ENCODE measurements at places on chromosomes 2 and 18.

DNA sequence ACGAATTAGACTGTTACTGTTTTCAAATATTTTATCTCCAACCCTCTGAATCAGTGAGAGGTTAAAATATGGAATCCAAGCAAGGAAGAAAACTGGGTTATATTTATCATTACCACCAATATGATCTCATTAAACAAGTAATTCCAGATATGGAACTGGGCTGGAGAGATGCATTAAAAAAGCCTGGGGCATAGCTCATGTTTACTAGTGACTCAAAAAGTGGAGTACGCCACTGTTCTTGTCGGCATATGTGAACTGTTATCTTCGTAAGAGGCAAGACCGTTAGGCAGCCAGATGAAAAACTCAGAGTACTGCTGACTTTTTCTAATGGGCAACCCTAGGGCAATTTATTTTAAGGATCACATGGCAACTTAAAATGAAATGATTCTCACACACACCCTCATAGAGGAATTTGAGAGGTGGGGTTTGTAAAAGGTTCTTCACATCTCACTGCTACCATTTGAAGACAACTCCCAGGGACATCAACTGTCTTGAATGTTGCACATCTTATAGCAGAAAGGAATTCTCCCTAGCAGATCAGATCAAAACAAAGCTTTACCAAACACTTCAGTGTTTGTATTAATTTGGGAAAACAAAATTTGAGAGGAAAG, 105.2 kb upstream of the TFCP2L1 start:
- DNase-seq, result no peak

DNA sequence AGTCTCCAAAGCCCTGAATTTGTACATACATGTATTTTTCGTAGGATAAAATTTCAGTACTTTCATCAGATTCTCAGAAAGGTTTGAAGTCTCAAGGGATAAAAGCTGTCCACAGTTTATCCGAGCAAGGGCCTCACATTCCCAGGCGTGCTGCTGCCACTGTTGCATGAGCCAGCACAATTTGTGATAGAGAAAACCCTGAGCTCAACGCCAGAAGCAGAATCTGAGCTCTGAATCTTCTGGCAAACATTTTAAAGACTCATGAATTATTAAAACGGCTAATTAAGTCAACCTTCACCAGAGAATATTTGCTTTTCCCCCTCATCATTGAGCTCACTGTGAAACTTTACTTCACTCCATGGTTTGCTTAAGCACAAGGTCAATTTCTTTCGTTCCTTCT, 38.5 kb upstream of the STPG4 start:
- DNase-seq, result no peak

- DNase-seq, result no peak
Measured at GRCh38 chr18:34038086-34038485, 186.6 kb downstream of the NOL4 start.

GRCh38 chr2:109376115-109376514, 237.7 kb downstream of the SEPTIN10 start:
- DNase-seq, result no peak

DNA sequence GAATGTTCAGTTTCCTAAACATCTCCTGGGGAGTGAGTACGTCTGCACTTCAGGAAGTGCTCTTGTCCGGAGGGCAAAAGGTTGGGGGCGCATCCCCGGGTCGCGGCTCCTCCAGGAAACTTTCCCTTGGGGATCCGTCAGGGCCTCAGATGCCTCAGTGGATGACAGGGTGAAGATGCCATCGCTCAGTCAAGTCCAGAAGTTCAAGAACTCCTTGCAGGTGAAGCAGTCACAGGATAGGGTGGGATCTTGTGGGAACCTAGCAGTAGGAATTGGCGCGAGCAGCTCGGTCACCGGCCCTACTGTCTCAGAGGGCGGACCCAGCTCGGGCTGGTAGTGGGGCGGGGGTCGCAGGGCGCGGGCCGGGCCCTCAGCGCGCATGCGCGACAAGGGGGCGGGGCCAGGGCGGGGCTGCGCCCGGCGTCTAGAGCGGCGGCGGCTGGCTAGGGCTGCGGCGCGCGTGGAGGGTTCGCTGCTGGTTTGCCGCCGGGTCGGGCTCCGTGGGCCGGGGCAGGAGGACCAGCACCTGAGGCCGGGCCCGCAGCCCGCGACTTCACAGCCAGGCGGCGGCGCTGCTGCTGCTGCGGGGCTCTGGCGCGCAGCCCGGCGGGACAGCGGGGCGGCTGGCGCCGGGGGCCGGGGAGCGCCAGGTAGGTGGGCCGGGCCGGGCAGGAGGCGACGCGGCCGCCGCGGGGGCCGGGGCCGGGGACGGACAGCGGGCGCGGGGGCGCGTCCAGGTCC, at the start of gene INPP4A:
TSS of gene INPP4A (plus strand) at position 423 of the 741 bp plus-strand sequence. CDS start 75,191 bp downstream, outside the sequence.
- DNase-seq, result peak; percentile 78

DNA sequence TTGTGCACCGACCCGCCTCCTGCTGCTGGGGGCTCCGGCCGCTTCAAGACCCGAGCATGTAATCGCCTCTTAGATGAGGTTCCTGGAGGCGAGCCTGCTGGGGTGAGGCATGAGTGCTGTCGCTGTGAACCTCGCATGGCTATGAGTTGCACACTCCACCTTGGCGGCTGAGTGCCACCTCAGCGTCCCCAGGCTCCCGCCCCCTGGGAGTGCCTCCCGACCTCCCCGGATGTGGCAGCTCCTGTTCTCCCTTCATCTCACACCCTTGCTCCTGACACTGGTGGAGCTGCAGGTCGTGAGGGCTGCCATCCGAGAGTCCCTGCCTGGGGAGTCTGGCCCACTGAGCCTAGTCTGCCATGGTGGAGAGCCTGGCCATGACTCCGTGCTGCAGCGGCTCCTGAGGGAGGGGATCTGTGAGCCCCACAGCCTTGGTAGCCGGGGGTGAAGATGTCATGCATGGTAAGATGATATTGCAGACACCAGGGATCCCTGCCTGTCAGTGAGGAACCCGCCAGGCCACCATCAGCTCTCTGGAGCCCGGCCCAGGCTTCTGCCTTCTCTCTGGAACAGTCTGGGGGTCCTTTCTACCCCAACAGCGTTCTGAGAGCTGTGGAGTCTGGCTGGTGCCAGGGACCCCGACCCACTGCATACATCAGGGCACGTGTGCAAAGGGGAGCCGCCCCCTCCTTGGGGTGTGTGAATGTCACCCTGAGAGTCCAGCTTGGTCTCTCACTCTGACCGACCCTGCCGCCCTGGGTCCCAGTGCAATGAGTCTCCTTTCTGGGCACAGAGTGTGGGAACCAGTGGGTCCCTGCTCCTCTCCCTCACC, 61.6 kb upstream of the HS6ST1 start:
- DNase-seq, result no peak

DNA sequence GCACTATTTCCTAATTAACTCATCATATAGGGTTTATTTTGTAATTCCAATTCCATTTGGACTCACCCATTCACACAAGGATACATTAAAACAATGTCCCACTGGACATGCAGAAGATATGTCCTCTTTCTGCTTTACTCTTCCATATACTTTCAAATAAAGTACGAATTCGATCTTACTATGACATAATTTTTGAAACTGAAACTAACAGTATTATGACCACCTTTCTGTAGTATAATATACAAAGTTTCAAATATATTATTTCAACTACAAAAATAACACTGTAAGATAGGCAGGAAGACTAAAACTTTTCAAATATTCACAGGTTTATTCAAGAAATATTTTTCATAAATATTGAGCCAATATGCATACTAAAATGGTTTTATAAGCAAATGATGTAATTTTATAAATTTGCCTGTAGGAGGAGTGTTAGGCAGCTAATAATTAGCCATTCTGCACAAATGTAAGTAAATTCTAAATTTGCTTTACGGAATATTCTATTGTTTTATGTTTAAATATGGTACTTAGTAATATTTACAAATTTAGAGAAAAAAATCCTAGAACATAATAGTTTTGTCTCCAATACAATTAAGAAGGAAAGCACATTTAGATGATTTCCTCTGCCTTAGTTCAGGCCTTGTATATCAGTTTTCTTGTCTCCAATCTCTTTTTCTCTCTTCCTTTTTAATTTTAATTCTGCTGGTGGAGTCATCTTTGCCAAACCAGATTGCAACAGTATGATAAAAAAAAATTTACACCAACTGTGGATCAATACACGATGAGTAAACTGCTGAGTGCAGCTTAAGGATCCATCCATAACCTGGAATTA, 85.9 kb downstream of the CERKL start:
- DNase-seq, result no peak

DNA sequence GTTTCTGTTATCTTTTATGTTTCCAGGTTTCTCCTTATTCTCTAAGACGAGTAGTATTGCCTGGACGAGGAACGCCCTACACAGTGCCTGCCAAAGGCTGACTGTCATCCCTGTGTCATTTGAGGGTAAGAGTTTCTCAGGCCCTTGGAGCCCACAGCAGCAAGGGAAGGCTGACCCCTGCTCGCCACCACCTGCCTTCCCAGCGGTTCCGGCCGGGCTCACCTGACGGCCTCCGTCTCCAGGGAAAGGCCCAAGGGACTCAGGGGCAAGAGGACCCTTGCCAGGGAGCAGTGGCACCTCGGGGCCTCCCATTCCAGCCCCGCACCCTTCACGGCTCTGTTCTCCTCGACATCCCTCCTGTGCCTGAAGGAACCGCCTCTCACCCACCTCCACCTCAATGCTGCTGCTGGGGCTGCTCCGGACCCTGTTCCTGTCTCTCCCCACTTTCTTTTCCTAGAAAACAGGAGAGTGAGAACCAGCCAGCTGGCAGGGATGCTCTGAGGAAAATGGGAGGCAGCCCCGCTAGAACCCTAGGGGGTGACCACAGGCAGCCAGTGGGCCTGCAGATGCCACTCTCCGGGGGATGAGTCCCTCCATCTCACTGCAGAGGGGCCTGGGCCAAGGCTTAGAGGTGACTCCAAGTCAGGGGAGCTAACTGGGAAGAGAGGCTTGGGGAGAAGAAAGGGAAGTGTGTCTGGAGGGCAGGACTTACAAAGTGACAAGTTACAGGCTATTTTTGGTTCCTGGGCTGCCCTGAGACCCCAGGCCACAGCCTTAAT, 1.9 kb downstream of the LIMS2 start:
- no peak for DNase-seq

- no peak for DNase-seq
Measured at GRCh38 chr2:227347117-227347516, 22.1 kb downstream of the MFF start.

GRCh38 chr18:8744038-8744437, 38.7 kb downstream of the MTCL1 start:
- no peak for DNase-seq

GRCh38 chr2:26290001-26290400, 45.3 kb downstream of the HADHB start:
- DNase-seq, result no peak

DNA sequence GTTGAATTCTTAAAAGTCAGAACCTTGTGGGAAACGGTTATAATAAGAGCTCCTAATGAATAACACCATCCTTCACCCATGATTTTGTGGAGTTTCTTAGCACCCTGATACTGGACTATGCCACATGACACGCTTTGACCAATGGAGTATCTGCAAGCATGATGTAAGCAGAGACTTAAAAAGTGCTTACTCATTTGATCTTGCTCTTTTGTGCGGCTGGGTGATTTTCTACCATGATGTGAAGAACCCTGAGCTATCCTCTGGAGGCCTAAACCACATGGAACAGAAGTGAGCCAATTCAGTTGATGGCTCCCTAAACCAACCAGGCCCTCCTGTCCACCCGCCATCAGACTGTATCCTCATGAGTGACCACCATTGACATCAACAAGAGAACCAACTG, 70.9 kb downstream of the TCF4 start:
- no peak for DNase-seq

- no peak for DNase-seq
Measured at GRCh38 chr2:60739156-60739555, 16.9 kb upstream of the PAPOLG start.

- no peak for DNase-seq
Measured at GRCh38 chr2:111671426-111672150, 212.4 kb downstream of the ANAPC1 start.

DNA sequence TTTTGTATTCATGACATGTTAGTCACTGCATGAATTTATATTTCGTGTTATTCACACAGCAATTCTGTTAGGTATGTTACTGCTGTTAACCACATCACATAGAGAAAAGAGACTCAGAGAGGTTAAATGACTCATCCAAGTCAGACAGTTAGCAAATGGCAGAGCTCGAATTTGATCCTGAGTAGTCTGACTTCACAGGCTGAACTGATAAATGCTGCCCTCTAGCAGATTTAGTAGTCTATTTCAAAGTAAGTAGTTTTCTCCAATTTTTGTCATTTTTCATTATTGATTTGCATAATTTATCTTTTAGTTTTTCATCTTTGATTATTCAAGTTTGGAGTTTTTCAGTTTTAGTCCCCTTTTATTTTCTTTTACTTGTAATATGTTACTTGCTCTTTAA, 58.3 kb downstream of the WDR7 start:
- DNase-seq, result no peak

GRCh38 chr2:30899516-30900054, 92.3 kb upstream of the CAPN13 start:
- DNase-seq, result no peak

- no peak for DNase-seq
Measured at GRCh38 chr2:85183076-85183475, 49.9 kb downstream of the TCF7L1 start.

DNA sequence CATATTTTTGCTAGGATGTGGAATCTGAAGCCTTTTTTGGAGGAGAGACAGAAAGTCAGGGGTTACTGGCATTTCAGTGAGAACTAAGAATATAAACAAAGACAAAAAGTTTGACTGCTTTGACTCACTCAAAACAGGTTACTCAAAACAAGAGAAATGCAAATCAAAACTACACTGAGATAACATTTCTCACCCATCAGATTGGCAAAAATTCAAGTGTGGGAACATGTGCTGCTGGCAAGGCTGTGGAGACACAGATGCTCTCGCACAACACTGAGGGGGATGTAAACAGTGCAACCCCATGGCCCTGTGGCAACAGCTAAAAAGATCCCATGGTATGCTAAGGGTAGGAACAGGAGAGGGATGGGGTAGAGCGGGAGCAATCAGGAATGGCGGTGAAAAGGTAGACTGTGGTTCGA, 86.6 kb downstream of the DTNB start:
- DNase-seq, result no peak
